ENCODE measurements at places on chromosomes 4 and X. TPM values are rescaled to one million over a fixed set of nuclear protein-coding genes. Genes with fewer than 3 reads are reported as not detected.

GPR82 gene
- total RNA-seq: 0.12 TPM

DNAAF6 gene
- total RNA-seq: not detected

MTNR1A gene
- not detected for total RNA-seq

ZFP42 gene
- not detected for total RNA-seq

MAGED4B gene
- total RNA-seq: 1.8 TPM

ADH1A gene
- total RNA-seq: not detected

KIAA0232 gene
- total RNA-seq: 20.9 TPM

DOCK11 gene
- 9.3 TPM for total RNA-seq

PDZD4 gene
- 0.68 TPM for total RNA-seq

AP1S2 gene
- total RNA-seq: 7.5 TPM

NUDT9 gene
- total RNA-seq: 12.9 TPM

VMA21 gene
- total RNA-seq: 25.5 TPM

INTU gene
- total RNA-seq: 7.9 TPM

SCLT1 gene
- 9.5 TPM for total RNA-seq

MAGEB16 gene
- not detected for total RNA-seq

SH3BP2 gene
- 32.6 TPM for total RNA-seq

MAGIX gene
- 4.7 TPM for total RNA-seq

DDIT4L gene
- 0.56 TPM for total RNA-seq

AKAP14 gene
- not detected for total RNA-seq

MAGEB2 gene
- total RNA-seq: not detected
